Kidney (tissue), 22 donors: ENCODE measurements at places on chromosomes 3 and 15.

DNA sequence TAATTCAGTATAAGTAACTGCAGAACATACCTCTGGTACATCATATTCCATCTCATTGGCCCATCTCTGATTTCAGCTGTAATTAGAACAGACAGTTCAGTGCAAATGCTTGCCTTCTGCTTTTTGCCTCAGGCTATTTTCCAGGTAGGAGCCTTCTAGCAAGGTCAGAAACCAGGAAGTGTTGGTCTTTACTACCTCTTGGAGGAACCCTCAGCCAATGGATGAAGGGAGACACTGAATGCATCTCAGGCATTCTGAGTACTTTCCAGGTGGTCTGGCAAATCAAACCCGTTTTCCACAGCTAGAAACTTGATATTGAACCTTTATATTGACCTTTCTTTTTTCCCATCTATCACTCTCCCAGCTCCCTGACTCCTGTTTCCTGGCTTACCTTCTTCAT lies 348.5 kb upstream of the SOX2 start:
- no peak for DNase-seq

GRCh38 chr3:100556673-100557310 lies 52.6 kb upstream of the ADGRG7 start:
- DNase-seq = no peak

- no peak for DNase-seq
These were observed 541.5 kb downstream of the GABRG3 start for GRCh38 chr15:27512281-27513001.

- DNase-seq = no peak
These were observed 166.0 kb downstream of the ARRDC4 start for GRCh38 chr15:98126326-98127085.

DNA sequence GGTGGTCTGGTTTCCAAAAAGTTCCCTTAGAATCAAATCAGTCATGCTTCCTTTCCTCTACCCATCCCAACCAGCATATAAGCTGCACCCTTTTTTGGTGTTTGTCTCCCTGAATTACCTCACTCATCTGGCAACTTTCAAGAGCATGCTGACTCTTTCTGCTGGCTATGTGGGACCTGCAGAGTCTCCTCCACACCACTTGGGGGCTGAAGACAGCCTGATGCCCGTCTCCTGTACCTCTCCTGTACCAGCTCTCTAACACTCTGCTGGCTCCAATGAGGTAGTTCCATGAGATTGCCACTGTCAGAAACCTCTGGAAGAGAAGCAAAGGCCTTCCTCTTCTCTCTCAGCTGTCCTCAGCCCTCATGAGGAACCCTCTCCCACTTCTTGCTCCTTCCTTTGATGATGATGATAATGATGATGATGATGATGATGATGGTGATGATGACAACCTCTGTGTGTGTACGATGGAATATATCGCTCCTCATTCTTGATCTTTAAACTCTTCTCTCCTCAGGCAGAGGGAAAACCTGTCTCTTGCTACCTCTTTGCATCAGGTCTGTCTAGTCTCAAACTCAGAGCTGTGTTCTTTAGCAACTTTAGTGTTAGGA lies 257.5 kb downstream of the ZNF621 start:
- DNase-seq = no peak

GRCh38 chr15:29534378-29534777 lies 264.8 kb upstream of the NSMCE3 start:
- DNase-seq = no peak

- DNase-seq = no peak
These were observed 826.8 kb upstream of the CFAP20DC start for GRCh38 chr3:59876533-59877062.

DNA sequence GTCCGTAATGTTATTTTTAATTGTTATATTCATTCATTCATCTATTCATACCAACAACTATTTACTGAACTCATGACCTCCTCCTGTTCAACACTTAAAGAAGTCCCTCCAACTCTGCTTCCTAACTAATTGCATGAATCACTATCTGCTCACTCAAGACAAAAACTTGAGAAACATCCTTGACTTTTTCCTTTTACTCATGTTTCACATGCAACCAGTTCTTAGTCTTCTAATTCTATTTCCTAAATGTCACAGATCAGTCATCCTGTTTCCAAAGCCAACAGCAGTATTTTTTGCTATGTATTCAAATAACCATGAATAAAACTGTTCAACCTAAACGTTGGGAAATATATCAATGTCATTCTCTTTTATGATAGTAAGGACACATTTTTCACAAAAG lies 124.6 kb upstream of the GBE1 start:
- DNase-seq = no peak
